ENCODE measurements at places on chromosomes 16 and 17.

DNA sequence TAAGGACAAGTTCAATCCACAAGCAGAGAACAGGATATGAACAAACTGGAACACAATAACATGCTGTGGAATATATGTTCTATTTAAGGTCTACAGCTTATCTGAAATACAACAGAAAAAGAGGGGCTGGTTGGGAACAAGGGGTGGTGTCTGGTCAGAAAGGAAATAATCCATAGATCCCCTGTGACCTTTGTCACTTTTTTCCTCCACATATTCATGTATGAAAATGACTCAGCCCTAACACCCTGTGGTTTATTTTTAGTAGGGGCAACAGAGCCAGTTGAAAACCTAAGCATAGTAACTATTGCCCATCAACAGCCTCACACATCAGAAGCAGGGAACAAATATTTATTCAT is 12.3 kb upstream of the SPAG9 start:
- no peak for DNase-seq

DNA sequence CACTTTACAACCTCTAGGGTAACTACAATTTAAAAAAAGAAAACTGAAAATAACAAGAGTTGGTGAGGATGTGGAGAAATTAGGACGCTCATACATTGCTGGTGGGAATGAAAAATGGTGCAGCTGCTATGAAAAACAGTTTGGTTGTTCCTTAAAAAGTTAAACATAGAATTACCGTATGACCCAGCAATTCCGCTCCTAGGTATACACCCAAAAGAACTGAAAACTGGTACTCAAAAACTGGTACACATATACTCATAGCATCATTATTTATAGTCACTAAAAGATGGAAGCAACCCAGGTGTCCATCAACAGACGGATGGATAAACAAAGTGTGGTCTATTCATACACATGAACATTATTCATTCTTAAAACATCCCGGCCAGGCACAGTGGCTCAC is 42.9 kb upstream of the DNAH17 start:
- no peak for DNase-seq

- DNase-seq: no peak
These were observed 8.8 kb downstream of the RUNDC1 start for GRCh38 chr17:42989141-42989540.

DNA sequence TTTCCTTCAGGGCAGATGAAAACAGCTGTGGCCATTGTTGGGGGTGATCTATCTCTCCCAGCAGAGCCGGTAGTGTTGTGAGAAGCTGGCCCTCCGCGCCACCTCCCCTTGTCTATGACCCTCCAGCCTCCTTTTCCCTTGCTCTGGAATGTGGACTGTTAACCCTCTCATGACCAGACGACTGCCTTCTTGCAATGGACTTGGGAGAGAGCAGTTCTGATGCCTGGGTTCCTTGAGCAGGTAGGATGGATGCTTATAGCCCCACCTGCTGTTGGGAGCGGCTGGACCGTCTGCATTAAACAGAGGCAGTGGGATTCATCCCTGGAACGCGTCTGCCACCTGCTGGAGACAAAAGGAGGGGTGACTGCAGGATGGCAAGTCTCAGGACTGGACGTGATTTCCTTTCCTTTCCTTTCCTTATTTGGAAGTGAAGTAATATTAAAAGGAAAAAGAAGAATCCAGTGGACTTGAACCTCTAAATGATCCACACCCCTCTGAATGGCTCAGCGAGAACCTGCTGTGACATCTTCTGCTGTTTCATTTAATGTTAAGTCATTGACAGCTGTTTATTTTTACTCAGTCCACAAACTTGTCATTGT is 1.8 kb upstream of the SOST start:
- DNase-seq: peak; percentile 81

- no peak for DNase-seq
These were observed 11.0 kb downstream of the P3H4 start for GRCh38 chr17:41800601-41801373.

DNA sequence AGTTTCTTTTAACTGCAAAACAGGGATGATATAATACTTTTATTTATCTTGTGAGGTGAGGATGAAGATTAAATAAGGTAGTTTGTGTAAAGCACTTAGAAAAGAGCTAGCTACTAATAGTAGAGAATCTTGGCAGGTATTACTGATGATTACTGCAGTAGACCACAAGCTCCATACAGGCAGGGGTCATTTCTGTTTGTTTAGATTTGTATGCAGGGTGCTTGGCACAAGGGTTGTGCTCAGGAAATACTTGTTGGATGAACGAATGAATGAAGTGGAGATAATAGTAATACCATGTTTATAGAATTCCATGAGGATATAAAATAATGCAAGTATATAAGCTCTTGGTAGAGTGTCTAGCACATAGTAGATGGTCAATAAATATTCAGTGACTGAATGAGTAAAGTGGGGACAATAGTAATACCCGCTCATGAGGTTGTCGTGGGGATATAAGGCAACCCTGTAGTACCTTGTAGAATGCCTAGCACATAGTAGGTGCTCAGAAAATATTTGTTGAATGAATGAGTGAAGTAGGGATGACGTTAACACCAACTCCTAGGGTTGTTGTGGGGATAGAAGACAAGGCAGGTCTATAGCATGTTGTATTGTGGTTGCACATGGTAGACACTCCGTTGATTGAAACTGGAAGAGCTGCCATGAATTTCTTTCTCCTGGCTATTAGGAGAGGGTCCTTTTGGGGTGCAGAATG is 83.0 kb downstream of the ABCC1 start:
- no peak for DNase-seq
